ENCODE measurements at places on chromosomes 6 and 20.

- DNase-seq: no peak
Measured at GRCh38 chr20:54611708-54612412, 136.5 kb downstream of the DOK5 start.

GRCh38 chr6:33114406-33114805, 38.6 kb downstream of the HLA-DPB1 start:
- DNase-seq: no peak

GRCh38 chr6:116500969-116501433, 10.4 kb upstream of the CALHM5 start:
- DNase-seq: no peak

- DNase-seq: no peak
Measured at GRCh38 chr20:21840991-21841390, 135.5 kb downstream of the PAX1 start.

DNA sequence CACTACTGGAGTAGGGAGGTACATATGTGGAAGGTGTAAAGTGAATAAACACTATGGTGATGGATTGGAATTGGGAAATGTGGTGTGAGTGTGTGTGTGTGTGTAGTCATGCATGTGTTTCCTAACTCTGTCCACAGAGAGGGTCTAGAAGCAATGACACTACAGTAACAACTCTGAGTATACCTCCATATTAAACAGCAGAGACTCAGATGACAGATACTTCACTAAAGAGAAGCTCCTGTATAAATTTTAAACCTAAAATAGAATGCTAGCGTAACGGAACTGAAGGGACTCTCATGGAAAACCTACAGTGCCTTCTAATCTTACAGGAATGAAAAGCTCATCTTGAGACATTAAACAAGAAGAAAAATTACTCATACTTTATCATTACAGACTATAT, 150.5 kb downstream of the SLC16A10 start:
- DNase-seq: no peak

DNA sequence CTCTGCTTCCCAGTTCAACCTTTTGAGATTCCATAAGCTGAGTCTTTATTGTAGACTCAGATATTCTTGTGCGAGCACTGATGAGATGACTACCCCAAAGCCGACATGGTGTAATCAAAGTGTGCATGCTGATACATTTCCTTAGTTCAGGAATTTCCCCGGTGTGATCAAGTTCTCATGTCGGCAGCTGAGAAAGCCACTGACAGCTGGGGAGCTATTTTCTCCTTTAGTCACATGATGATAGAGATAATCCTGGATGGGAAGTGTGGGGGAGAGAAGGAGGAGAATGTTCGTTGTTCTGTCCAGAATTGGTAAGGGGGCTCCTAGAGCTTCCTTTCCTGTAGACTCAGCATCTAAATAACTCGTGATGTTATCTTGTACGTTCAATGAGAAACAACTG, 7.7 kb upstream of the CAP2 start:
- no peak for DNase-seq

DNA sequence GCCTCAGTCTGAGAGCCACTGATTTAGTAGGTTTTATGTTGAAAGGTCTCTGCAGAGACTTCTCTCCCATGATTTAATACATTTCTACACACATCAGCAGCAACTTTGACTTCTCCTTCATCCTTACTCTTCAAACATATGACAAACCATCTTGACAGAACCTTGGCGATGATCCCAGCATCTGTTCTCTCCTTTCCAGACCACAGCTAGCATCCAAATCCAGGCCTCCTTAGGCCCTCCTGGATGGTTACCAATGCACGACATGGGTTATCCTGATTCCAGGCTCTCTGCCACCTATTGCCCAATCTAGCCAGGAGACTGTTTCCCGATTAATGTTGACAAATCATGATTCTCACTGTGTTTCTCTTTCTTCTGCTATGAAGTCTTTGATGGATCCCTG, 16.8 kb downstream of the LAMA4 start:
- no peak for DNase-seq

DNA sequence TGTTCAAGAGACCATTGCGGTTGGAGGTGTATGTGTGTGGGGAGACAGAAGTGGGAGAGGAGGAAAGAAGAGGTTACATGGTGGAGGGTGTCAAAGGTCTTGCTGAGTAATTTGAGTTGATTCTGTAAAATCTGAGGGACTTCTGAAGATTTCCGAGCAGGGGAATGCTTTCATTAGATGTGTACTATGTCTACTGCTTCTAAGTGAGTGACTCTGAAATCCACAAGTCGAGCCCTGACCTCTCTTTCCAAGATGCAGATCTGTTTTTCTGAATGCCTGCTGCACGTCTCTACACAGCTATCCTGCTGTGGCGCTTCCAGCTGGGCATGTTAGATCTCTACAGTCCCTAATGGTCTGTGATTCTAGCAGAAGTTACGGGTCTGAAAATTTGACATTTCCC, 209.8 kb downstream of the ATXN1 start:
- no peak for DNase-seq

GRCh38 chr6:134328792-134329191, 10.9 kb upstream of the SGK1 start:
- no peak for DNase-seq

- DNase-seq: no peak
Measured at GRCh38 chr6:156848533-156848932, 71.4 kb downstream of the ARID1B start.

- DNase-seq: no peak
Measured at GRCh38 chr20:11261533-11262000, 587.8 kb upstream of the JAG1 start.

GRCh38 chr6:137112067-137112355, 61.4 kb downstream of the IL22RA2 start:
- no peak for DNase-seq

- DNase-seq: no peak
Measured at GRCh38 chr6:110622912-110623578, 146.6 kb upstream of the SLC22A16 start.

DNA sequence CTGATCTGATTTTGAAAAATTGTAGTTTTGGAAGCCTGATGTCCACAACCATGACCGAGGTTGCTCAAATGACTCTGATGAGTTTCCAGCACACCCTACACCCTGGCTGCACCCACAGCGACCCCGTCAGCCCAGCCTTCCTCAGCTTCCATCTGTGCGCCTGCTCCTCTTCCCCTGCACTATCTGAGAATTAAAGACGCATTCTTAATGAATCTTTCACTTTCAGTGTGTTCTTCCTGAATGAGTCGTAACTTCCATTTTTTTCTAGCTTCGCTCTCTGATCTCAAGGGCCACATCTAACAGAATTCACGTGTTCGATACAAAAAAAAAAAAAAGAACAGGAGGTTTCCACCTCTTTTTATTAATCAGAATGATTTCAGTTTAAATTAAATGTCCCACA, 21.3 kb upstream of the RREB1 start:
- no peak for DNase-seq

- no peak for DNase-seq
Measured at GRCh38 chr6:167112421-167112820, 10.5 kb upstream of the CCR6 start.

DNA sequence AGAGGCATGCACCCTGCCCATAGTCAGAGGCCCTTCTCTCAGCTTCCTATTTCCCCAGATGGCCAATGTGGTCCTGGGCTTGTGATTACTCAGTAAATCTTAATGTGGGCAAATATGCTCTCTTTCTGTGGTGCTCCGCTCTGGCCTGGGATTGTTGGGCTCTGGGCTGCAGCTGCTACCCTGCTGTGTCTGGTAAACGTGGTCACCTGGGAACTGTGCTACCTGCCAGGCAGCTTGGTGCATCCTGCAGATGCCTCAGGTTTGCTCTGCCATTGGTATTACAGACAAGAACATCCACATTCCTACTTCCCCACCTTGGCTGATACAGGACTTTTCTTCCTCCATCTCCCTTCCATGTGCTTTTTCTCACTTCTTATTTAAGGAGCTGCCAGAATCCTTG, 611.5 kb upstream of the IMPG1 start:
- DNase-seq: no peak

- no peak for DNase-seq
Measured at GRCh38 chr6:133047065-133047665, 194.0 kb upstream of the EYA4 start.

DNA sequence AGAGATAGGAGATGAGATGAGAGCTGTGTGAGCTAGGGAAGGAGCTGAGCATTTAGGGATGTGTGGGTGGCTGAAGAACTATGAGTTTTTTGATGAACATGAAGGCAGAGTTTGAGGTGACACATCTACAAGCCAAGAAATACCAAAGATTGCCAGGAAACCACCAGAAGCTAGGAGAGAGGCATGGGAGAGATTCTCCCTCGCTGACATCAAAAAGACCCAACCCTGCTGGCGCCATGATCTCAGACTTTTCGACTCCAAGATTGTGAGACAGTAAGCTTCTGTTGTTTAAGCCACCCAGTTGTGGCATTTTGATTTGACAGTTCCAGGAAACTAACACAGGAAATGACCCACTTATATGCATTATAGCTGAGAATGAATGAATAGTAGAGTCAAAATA, 790.9 kb downstream of the TFAP2A start:
- DNase-seq: no peak

DNA sequence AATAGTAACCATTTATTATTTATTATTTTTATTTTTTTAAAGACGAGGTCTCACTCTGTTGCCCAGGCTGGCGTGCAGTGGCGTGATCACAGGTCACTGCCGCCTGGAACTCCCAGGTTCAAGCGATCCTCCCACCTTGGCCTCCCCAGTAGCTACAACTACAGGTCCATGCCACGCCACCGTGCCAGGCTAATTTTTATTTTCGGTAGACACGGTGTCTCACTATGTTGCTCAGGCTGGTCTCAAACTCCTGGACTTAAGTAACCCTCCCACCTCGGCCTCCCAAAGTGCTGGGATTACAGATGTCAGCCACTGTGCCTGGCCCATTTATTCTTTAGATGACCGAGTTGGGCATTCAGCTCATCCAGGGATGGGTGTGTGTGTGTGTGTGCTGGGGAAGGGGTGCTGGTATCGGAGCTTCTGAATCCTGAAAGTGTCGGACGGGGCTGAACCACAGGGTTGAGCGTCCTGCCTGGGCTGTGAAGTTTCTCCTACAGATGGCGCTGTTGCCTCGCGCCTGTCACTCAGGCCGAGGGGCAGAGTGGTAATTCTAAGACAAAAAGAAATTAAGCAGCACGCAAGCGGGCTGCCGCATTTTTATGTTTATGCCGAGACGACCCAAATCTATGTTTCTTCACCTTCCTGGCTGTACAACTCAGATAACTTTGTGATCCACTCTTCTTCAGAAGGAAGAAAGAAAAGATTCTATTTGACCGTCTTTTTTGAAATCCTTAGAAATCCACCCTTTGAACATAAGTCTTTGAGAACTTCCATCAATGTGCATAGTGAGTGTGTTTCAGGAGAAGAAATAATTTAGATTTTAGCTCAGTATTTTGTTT, 252.8 kb downstream of the CDH26 start:
- peak; percentile 45 for DNase-seq

DNA sequence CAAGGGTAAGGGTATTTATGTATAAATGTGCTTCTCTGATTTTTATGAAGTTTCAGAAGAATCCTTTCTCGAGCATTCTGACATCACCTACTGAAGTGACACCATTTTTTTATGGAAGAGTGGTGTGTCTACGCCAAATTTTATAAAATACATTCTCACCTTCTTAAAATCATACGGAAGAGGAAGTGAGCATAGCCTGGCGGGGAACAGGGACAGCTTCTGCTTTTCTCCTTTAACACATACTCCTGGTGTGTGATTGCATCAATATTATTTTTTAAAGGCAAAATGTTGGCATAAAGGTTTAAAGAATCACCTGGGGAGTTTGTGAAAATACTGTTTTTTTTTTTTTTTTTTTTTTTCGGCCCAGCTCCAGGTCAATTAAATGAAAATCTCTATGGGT, 733.6 kb upstream of the MAN1A1 start:
- DNase-seq: no peak

GRCh38 chr6:169700296-169700695, 1.5 kb downstream of the WDR27 start:
- no peak for DNase-seq

- DNase-seq: no peak
Measured at GRCh38 chr6:23647045-23647444, 479.0 kb upstream of the NRSN1 start.

All from activated CD8-positive, alpha-beta memory T cell treated with anti-CD3 and anti-CD28 coated beads for 1 hour (primary cell).